ENCODE measurements at places on chromosomes 2 and 18.

DNA sequence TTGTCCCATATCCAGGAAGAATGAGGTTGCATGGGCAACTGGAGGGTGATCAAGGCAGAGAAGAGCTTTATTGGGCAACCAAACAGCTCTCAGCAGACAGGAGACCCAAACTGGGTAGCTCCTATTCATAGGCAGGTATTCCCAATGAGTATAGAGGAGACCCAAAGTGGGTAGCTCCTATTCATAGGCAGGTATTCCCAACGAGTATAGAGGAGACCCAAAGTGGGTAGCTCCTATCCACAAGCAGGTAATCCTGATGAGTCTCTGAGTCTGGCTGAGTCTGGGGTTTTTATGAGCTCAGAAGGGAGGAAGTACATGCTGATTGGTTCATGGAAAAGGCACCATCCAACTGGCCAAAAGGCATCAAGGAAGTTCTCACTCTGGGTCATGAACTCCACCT lies 5.3 kb upstream of the GORASP2 start:
- no peak for DNase-seq

- no peak for DNase-seq
Measured at GRCh38 chr2:171763602-171764001, 76.3 kb downstream of the DYNC1I2 start.

DNA sequence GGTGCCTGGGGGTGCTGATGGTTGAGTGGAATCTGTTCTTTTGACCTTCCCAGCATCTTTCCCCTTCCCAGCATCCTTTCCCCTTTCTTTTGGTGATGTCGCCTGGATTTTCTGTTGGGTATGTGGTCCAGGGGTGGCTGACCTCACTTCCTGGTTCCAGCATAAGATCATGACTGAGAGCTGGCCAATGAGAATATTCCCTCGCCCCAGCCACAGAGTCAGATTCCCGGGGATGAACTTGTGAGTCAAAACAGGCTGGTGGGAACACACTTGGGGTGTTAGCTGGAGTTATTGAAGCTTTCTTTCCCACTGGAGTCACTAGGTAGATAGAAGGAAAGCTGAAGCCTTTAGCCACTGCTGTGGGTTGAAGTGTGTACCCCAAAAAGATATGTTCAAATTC lies 28.0 kb upstream of the FOSL2 start:
- DNase-seq = no peak

DNA sequence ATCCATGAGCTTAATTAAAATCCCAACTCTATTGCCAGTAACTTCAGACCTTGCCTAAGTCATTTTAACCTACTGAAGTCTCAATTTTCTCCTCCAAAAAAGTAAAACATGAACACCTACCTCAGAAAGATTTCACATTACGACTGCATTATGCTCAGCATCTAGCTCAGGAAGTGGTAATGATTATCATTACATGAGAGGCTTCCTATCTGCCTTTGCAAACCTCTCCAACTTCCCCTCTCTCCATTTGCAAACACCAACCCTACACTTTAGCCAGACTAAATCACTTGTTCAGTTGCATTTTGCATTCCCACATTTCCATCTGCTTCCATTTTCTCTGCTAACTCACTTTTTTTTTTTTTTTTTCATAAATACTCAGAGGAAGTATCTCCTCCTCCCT lies 6.8 kb downstream of the SLC38A11 start:
- DNase-seq = no peak

DNA sequence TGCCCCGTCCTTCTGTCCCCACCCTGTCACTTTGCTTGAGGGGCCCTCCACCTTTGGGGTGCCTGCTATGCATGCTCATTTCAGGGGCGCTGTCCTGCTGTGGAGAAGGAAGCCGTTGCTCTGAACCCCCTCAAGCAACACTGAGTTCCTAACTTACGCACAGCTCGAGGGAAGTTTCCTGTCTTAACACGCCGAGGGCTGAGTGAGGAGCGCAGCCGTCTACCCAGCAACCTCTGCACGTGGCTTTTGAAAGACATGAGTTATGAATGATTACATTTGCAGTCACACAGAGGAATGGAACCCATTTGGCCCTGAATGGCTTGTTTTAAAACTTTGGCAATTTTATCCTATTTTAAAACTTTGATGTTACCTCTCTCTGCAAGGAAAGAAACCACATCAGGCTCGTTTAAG lies 14.0 kb downstream of the RAMP1 start:
- DNase-seq = no peak

DNA sequence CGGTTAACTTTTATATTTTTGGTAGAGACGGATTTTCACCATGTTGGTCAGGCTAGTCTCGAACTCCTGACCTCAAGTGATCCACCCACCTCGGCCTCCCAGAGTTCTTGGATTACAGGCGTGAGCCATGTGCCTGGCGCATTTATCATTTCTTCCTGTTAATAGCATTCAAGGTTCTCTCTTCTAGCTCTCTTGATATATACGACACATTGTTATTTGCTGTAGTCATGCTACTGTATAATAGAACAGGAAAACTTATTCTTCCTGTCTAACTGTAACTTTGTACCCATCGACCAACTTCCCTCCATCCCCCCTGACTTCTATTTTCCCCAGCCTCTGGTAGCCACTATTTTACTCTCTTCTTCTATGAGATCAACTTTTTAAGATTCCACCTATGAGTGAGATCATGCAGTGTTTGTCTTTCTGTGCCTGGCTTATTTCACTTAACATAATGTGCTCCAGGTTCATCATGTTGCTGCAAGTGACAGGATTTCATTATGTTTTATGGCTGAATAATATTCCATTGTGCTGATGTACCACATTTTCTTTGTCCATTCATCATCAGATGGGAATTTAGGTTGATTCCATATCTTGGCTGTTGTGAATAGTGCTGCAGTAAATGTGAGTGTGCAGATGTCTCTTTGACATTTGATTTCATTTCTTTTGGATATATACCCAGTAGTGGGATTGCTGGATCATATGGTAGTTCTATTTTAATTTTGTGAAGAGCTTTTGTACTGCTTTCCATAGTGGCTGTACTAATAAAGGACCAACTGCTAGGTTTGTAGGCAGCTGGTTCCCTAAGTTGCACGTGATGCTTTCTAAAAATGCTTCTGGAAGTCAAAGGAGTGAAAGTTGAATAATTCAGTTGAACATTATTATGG lies 205.2 kb downstream of the PRKCE start:
- DNase-seq = no peak

- no peak for DNase-seq
Measured at GRCh38 chr2:51717312-51717711, 685.4 kb upstream of the NRXN1 start.

- DNase-seq = no peak
Measured at GRCh38 chr2:57408587-57408986, 638.0 kb upstream of the VRK2 start.

GRCh38 chr2:196498962-196499361 lies 140.6 kb upstream of the CCDC150 start:
- no peak for DNase-seq

DNA sequence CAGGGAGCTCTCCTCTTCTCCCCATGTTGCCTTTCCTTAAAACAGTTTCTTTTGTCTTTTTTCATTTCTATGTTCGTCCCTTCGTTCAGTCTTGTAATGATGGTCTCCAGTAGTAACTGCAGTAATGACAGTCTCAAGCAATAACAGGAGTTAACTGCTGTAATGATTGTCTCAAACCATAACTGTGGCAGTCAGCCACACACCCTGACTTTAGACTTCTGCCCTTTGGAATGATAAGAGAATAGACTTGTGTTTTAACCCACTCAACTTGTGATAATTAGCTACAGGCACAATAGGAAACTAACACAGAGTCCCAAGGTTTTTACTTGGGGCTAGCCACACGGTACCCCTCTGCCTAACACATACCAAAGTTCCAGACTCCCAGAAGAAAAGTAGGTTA lies 12.1 kb downstream of the TMEM131 start:
- no peak for DNase-seq

- DNase-seq = no peak
Measured at GRCh38 chr2:29596584-29596983, 324.8 kb downstream of the ALK start.

DNA sequence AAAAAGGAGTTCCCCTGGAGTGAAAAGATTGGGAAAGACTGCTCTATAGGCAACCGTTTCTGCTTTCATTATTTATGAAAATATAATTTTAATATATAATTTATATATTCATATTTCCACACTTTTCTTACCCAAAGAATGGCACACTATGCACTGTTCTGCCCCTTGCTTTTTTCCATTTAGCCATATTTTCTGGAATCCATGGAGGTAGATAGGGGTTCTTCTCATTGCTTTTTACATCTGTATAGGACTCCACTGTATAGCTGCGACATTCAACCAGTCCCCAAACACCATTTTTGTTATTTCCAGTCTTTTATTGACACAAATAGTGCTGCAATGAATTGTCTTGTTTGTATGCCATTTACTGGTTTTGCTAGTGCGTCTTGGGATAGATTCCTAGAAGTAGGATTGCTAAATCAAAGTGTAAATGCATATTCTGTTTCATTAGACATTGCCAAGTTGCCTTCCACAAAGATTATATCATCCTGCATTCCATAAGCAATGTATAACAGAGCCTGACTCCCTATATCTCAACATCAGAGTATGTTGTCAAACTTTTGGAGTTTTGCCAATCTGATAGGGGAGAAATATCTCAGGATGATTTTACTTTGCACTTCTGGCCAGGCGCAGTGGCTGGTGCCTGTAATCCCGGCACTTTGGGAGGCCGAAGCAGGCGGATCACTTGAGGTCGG lies 26.6 kb upstream of the TCF7L1 start:
- DNase-seq = no peak

GRCh38 chr2:72129681-72130340 lies 17.9 kb downstream of the CYP26B1 start:
- DNase-seq = no peak

GRCh38 chr2:40725040-40725439 lies 273.1 kb upstream of the SLC8A1 start:
- DNase-seq = no peak

- no peak for DNase-seq
Measured at GRCh38 chr2:9317559-9317958, 105.8 kb downstream of the ITGB1BP1 start.

GRCh38 chr2:201507725-201508124 lies 56.2 kb downstream of the STRADB start:
- no peak for DNase-seq

- DNase-seq = no peak
Measured at GRCh38 chr2:168896783-168897182, 4.3 kb upstream of the G6PC2 start.

DNA sequence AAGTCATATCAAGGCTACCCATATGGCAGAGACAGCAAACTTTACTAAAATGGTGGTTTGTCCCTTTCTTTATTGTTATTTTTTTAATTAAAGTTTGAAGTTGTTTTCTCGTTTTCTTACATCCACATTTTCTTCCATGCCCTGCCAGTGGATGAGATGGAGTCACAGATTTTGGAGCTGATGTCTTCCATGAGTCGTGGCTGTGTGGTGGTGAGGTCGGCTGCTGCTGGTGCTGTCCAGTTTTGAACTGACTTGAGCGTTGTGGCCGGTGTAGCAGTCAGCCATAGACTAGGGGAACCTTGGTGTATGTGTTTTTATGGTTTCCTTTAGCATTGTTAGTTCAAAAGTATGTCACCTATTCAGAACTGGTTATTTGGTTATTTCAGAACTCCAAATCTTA lies 182.8 kb downstream of the SH3RF3 start:
- no peak for DNase-seq

DNA sequence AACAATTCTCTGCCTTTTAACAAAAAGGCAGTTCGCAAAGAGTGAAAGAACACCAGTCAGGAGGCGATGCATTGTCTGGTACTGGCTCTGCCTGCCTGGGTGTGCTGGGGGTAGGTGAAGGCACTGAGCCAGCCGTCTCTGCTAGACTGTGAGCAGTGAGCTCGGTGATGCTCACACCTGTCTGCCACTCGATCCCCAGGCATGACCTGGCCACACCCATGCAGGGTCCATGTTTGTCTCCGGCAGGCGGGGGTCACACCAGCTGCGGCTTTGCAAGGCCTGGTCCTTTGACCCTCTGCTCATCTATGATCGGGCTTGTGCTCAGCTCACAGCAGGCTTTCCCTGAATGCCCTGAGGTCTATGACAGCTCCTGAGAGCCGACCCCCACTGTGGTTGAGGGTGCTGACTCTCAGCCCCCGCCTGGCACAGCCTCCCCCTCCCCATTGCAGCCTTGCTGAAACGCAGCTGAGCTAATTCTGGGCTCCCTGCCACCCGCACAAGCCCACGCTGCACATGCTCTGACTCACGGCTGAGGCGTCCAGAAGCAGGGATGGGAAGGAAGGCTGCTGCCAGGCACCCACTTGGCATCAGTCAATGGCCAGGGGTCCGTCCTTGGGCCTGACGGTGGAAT lies 23.7 kb downstream of the CRACDL start:
- no peak for DNase-seq

GRCh38 chr2:122815120-122815519 lies 1059.7 kb downstream of the TSN start:
- DNase-seq = no peak

- DNase-seq = no peak
Measured at GRCh38 chr18:21998486-21998885, 170.9 kb upstream of the GATA6 start.

- DNase-seq = no peak
Measured at GRCh38 chr2:232365621-232366321, 12.8 kb upstream of the ALPP start.

DNA sequence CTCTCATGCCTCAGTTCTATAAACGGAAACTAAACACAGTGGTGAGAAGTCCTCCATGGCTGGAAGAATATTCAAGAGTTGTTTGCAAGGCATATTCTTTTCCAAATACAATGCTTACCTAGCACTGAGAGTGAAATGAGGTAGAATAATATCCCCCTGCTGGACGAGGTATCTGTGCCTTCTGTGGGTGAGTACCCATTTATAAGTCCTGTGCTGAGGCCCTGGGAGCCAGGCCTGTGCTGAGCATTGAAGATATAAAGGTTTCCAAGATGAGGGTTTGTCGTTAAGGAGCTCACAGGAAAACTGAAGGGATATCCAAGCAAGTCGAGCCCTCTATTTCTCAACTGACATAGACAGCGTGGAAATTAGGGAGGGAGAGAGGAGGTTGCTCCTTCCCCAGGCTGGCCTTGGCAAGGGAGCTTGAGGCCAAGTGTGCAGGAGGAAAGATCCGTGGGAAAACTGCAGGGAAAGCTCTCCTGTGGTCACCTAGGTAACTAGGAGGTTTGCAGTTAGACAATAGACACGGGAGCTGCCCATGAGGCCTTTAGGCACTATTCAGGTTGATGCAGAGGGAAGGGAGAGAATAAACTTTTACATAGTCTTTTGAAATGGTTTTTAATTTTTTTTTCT lies 17.6 kb downstream of the PTPRM start:
- no peak for DNase-seq

- DNase-seq = no peak
Measured at GRCh38 chr2:218043100-218043499, 26.0 kb upstream of the RUFY4 start.

GRCh38 chr2:197031803-197032202 lies 105.3 kb upstream of the PGAP1 start:
- DNase-seq = no peak

GRCh38 chr18:43533371-43533770 lies 256.1 kb upstream of the SYT4 start:
- no peak for DNase-seq

DNA sequence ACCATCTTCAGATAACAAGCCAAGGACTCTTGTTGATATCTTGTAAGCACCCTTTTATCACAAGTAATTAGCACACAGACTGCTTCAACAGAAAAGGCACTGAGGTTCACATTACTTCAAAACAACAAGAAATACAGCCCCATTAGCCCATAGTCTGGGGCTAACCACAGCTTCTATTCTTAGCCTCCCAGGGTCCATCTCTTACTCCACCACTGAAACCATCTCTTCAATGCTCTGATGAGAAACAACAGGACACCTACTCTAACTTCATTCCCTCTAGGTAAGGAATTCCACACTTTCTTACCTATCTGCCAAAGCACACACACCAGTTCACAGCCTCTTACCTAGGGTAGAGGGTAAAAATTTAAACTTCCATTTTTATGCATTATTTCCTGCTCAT lies 26.4 kb upstream of the CYTIP start:
- no peak for DNase-seq
